Right ventricle myocardium superior (tissue), 1 donor: ENCODE measurements at places on chromosomes 6 and 20. TPM values are rescaled to one million over a fixed set of nuclear protein-coding genes. Genes with fewer than 3 reads are reported as not detected.

- no peak for DNase-seq
Measured at GRCh38 chr6:3575701-3576100, 118.9 kb upstream of the SLC22A23 start.

GRCh38 chr6:31687321-31687720, 6.5 kb upstream of the LY6G5C start:
- DNase-seq = no peak

GRCh38 chr20:15045246-15045645, 707.8 kb upstream of the FLRT3 start:
- DNase-seq = peak; percentile 57

ADGB gene
- not detected for total RNA-seq

BACH2 gene
- total RNA-seq = 1.9 TPM

GRCh38 chr6:44789061-44789460, 401.6 kb downstream of the CDC5L start:
- no peak for DNase-seq

- DNase-seq = no peak
Measured at GRCh38 chr6:1689141-1689540, 79.4 kb downstream of the FOXC1 start.

CCN6 gene
- not detected for total RNA-seq

- no peak for DNase-seq
Measured at GRCh38 chr6:21199262-21199661, 394.3 kb upstream of the SOX4 start.

GRCh38 chr6:125222531-125223455, 69.2 kb downstream of the TPD52L1 start:
- no peak for DNase-seq

DNA sequence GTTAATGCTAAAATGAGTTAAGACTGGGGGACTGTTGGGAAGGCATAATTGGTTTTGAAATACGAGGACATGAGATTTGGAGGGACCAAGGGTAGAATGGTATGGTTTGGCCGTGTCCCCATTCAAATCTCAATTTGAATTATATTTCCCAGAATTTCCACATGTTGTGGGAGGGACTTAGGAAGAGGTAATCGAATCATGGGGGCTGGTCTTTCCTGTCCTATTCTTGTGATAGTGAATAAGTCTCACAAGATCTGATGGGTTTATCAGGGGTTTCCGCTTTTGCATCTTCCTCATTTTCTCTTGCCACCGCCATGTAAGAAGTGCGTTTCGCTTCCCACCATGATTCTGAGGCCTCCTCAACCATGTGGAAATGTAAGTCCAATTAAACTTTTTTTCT, 12.7 kb downstream of the ZBTB9 start:
- no peak for DNase-seq

GRCh38 chr20:38617011-38617829, 15.6 kb downstream of the ARHGAP40 start:
- DNase-seq = no peak

- no peak for DNase-seq
Measured at GRCh38 chr6:39085129-39085797, 29.7 kb downstream of the SAYSD1 start.

DNA sequence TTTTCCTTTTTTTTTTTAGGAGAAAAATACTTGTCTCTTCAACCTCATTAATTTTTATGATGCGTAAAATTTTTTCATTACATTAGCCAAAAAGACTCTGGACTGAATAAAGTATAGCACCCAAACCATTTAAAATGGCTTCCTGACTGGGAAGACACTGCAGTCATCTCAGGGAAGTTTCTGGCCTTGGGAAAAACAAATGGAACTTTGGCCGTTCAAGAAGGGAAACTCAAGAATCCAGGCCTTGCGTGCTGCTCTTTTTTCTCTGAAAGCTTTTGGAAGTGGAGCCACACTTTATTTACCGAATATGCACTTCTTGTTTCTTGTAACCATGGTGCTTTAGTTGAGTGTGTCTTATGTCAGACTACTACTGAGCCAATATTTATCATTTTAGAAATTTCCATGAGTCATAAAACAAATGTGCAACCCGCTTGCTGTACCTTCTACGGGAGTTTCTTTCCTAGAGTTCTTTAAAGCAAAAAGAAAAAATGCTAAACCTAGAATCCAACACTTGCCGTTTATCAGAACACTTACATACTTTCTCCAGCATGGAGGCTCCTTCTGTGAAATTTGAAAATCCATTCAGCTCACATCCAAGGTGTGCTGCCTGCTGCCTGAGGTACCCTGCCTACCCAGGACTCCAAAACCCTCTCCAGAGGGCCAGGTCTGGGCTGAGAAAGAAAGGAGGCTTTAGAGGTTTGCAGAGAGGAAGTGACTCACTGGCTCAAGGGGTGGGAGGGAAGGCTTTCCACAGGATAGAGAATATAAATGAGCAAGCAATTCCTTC, 11.5 kb upstream of the DSTN start:
- no peak for DNase-seq

SUMO4 gene
- total RNA-seq = 0.22 TPM

GRCh38 chr6:15829156-15829555, 166.3 kb upstream of the DTNBP1 start:
- DNase-seq = no peak

GRCh38 chr6:53961679-53962370, 149.4 kb upstream of the MLIP start:
- no peak for DNase-seq

- DNase-seq = no peak
Measured at GRCh38 chr6:125932451-125932795, 24.1 kb upstream of the HINT3 start.

- no peak for DNase-seq
Measured at GRCh38 chr20:22385602-22386305, 198.6 kb downstream of the FOXA2 start.

DNA sequence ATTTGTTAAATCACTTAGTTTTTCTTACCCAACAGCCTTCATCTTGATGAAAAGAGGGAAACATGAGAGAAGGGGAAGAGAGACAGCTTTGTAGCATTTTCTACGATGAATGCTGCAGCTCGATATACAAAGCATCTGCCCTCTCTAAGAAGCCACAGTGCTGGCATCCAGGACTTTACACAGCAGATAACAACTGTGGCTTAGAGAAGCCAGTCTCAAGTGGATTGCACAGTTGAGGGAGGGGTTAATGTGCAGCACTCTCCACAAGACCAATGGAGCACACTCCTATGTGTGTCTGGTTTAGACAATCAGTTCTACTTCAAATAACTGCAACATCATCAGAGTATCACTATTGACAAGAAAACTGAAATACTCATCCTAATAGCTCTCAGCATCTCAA, 5.8 kb downstream of the C6orf120 start:
- DNase-seq = no peak

GJA10 gene
- total RNA-seq = not detected

MCM3 gene
- 19.3 TPM for total RNA-seq

PIGT gene
- total RNA-seq = 113 TPM

- DNase-seq = no peak
Measured at GRCh38 chr6:46555129-46555528, 63.9 kb upstream of the RCAN2 start.

ZBTB24 gene
- 2.4 TPM for total RNA-seq

GRCh38 chr6:97026298-97026697, 101.8 kb downstream of the KLHL32 start:
- DNase-seq = no peak

DNA sequence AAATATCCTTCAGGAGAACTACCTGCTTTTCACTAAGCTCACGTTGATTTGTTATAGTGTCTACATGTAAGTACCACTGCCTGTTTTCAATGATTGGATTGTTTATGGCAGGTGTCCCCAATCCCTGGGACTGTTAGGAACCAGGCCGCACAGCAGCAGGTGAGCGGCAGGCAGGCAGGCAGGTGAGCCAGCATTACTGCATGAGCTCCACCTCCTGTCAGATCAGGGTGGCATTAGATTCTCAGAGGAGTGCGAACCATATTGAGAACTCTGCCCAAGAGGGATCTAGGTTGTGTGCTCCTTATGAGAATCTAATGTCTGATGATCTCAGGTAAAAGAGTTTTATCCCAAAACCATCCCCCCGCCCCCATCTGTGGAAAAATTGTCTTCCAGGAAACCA, 303.3 kb downstream of the EYA4 start:
- DNase-seq = no peak

DNA sequence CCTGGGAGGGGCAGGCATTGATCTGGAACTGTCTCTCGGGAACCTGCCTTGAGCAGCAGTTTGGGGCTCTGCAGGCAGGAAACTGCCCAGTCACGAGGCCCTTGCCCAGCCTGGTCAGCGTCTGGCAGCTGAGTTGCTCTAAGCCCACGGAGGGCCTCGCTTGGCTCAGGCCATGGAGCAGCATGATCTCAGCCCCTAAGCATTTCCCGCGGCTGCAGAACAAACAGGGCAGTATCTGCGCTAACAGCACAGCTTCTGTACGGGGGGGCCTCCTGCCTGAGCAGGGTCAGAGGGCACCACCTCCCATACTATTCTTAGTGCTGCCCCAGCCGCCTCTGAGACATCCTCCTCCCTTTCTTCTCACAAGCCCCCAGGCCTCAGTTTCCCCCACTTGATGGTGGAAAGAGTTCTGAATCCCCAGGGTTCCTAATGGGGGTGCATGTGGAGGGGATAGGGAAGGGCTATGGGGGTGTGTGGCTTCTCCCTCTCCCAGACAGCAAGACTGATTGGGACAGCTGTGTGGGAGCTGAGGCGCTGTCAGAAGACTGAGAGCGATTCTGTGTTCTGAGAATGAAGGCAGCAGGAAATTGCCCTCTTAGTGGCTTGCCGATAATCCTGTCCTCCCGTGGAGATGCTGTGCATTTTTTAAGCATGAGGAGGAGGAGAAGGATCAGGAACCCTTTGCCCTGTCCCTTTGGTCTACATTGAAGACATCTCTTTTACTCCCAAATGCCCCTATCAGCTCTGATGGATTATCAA, 46.4 kb downstream of the MOCS1 start:
- DNase-seq = peak; percentile 87

MYLK4 gene
- total RNA-seq = 1.4 TPM

GJA1 gene
- total RNA-seq = 214 TPM

DNA sequence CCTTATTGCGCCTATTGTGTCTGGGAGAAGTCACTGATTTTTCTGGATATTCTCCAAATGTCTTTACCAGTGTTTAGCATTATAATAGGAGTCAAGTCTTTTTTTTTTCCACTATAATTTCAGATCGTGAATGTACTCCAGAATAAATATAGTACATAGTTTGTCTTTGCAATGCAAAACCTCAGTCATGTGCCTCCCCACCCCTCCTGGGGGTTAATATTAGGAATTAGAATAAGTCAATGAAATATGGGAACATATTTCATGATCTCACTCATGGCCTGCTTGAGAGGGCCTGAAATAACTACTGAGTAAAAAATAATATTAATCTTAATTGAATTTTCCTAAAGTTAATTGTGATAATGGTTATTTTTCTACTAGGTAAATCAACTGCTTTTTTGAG, 79.0 kb upstream of the TMEM170B start:
- no peak for DNase-seq

DNA sequence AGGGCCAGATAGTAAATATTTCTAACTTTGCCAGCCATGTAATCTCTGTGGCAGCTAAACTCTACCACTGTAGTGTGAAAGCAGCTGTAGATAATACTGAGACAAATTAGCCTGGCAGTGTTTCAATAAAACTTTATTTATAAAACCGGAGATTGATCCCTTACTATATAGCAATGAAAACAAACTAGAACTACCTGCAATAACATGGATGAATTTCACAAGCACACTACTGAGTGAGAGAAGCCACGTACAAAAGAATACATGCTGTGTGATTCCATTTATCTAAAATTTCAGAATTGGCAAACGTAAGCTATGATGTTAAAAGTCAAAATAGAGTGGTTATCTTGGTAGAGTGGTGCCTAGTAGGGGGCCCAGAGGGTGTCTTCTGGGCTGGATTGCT, 198.7 kb upstream of the SGK1 start:
- DNase-seq = no peak

TPBG gene
- 1.9 TPM for total RNA-seq

C20orf202 gene
- 0.35 TPM for total RNA-seq

LEMD2 gene
- 19.1 TPM for total RNA-seq

DNA sequence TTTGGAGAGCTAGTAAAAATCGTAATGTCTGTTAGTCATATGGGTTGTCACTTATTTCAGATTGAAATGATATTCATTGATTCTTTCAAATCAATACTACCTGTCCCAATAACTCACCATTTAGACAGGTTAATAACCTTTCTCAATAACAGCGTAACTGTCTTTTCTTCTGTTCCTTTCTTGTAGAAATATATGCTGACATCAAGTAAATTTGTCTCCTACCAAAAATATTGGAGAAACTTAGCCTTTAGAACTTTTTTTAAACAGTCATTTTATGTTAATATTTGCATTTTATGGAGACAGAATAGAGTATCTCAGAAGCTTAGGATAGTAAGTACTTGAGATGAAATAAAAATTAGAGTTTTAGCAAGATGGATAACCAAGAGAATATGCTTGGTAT, 278.2 kb downstream of the UST start:
- no peak for DNase-seq
